ENCODE measurements at places on chromosomes 12 and 14.

DNA sequence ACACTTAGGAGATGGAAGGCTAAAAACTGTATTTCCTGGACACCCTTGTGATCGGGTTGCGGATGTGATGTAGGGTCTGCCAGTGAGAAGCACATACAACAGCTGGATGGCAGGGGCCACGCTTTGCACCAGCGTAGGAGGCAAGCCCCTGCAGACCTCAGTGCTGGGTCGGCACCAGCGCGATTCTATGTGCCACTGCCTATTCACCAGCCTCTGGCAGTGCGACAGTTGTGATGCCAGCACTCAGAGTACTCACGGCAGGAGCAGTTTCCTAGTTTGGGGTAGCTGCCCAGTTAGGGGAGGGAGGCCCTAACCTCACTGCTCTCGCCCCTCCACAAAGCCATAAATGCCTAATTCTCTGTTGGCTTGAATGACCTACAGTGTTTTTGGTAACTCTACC lies 31.6 kb downstream of the SPTLC2 start:
- no peak for DNase-seq

DNA sequence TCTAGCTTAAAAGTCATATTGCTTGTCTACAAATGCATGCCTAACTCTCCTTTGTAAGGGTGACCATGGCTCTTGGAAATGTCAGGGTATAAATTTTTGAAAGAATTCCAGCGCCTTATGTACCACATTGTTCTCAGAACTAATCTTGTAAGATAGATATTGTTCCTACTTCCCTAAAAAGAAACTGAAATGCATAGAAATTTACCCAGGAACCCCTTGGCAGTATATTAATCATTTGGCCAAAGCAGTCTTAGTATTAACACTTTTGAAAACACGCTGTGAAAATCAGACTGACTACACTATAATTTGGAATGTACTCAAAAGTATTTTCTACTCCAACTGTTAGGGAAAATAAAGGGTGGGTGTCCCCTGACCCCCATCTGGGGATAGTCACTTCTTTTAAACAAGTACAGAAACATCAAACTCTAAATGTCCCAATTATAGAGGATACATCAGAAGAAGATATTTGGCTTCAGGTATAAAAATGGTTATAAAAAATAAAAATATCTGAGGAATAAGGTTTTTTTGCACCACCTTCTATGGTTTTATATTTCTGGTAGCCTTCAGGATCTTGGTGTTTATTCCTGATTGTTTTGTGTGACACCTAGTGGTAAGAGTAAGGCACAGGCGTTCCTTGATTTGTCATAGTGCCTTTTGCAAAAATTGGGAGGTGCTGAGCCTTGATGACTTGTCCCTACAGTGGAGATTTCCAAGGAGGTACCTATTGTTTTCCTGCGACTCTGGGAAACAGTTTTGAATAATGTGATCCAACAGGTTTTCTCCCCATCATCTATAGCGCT lies 2.2 kb upstream of the NFKBIA start:
- peak; percentile 70 for DNase-seq

DNA sequence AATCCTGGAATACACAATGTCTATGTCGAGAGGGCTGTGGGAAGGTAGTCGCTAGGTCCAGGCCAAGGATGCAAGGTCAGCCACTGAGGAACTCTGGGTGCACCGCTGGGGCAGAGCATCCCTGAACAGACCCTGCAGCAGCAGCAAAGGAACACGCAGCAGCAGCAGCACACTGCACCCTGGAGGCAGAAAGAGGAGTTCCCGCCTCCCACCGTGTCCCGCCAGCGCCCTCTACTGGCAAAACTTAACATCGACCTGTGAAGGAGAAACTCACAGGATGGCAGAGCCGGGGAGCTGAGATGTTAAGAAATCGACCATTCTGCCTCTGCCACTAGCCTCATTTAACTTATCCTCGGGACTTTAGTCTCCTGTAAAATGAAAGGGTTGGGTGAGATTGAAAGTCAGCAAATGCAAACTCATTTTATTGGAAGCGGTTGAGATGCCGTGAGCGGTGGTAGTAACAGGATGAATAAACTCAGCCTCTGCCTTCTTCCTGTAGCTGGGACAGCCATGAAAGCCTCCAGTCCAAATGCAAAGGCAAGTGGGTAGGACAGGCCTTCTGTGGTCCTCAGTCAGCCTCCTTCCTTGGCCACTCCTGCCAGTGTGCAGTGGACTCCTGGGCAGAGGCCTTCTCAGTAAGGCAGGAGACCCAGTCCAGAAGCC lies 45.6 kb downstream of the STAB2 start:
- peak; percentile 73 for DNase-seq

GRCh38 chr12:75774261-75775052 lies 257.1 kb downstream of the PHLDA1 start:
- no peak for DNase-seq

GRCh38 chr14:81388336-81388735 lies 11.8 kb downstream of the STON2 start:
- DNase-seq = no peak

DNA sequence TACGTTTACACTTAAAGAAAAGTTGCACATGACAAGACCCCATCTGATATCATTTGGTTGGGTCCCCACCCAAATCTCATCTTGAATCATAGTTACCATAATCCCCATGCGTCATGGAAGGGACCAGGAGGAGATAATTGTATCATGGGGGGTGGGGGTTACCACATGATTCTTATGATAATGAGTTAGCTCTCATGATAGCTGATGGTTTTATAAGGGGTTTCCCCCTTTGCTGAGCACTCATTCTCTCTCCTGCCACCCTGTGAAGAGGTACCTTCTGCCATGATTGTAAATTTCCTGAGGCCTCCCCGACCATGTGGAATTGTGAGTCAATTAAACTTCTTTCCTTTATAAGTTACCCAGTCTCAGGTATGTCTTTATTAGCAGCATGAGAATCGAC lies 60.3 kb downstream of the PHLDA1 start:
- no peak for DNase-seq

GRCh38 chr12:8996682-8997405 lies 7.5 kb downstream of the KLRG1 start:
- peak; percentile 14 for DNase-seq

DNA sequence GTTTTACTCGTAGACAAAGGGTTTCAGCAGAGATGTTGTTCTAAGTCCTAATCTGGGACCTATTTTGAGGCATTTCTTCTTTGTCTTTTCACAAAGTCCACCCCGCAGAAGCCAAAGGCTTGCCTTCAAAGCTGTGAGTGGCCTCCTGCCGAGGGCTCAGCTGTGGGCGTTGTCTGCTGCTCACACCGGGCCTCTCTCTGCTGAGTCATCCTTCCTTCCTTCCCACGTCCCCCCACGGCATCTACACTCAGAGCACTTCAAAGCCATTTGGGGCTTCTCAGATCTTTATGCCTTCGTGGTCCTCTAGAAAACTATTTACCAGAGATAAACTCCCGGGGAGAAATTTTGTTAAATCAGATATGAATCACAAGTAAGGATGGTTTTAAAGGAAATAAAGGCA lies 115.9 kb upstream of the TMPO start:
- peak; percentile 70 for DNase-seq

GRCh38 chr12:40502322-40502721 lies 189.9 kb upstream of the CNTN1 start:
- DNase-seq = no peak

GRCh38 chr12:133236144-133236543 lies 467 bp upstream of the ANHX start:
- no peak for DNase-seq

DNA sequence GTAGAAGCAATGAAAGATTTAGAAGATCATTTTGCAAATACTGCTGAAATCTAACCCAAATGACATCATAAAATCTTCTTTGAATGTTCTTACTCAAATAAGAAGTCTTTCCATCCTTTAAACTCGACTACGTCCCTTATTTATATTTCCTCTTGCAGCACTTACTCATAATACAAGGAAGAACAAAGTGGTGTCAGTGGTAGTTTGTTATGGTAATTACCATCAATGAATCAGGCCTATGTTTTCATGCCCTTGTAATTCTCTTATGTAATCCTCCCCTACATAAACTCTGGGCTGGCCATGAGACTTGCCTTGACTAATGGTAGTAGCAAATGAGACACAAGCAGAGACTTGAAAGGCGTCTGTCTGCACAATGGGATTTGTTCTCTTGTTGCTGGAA lies 17.0 kb downstream of the EEA1 start:
- DNase-seq = peak; percentile 20

All from EL (cell line).